D721Med (cell line): ENCODE measurements at places on chromosomes 3 and 15.

DNA sequence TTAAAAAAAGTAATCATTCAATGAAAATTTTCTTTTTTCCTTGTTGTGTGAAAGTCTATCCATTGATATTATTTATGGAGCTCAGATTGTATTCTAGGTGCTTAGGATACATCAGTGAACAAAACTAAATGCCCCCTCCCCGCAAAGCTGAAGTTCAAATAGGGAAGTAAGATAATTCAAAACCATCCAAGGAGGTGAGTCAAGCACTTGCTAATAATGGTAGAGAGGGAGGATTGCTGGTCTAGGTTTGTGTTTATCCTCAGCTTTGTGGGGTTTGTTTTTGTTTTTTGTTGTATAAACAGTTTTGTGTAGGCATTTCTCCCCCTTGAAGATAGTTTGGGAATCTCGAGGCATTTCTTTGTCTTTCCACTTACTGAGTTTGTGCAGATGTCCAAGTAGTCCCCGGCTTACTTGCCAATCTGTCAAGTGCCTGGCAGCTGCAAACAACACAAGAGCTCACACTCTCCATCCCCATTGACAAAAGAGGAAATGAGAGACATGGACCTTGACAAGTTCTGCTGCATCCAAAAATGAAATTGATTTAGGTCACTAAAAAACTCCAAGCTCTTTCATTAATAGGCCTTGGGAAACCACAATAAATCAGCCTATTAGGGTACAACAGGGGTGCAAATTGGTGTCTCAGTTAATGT is 575.8 kb upstream of the TBL1XR1 start:
- DNase-seq = no peak

DNA sequence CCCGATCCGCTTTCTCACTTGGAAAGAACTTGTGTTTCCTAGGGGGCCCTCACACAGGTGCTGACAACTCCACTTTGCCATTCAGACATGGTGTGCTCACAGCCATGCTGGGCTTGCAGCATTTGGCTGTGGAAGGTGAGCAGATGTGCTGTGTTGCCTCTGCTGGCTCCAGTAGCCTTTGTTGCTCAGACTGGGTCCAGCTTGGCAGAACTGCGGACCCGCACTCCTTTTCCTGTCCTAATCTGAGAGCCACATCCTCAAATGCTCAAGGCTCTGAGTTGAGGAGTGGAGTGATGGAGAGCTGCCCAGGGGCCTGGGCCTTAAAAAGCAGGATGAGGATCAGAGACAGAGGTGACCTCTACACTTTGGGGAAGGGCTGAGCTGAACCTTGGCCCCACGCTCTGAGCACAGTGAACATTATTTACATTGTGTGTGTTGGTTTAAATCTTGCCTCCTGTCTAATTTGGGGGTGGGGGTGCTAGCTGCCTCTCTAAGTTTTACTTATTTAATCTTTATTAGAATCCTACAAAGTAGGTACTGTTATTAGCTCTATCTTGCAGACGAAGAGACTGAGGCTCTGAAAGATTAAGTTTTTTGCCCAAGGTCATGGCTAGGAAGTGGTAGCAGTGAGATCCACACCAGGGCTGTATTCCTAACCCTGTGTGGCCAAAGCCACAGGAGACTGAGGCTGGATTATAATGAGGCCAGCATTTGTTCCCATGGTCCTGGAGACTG is 17.2 kb downstream of the ACOX2 start:
- no peak for DNase-seq

- DNase-seq = no peak
Measured at GRCh38 chr3:186185194-186185787, 76.4 kb upstream of the ETV5 start.

- no peak for DNase-seq
Measured at GRCh38 chr3:102471001-102471400, 36.2 kb downstream of the ZPLD1 start.

DNA sequence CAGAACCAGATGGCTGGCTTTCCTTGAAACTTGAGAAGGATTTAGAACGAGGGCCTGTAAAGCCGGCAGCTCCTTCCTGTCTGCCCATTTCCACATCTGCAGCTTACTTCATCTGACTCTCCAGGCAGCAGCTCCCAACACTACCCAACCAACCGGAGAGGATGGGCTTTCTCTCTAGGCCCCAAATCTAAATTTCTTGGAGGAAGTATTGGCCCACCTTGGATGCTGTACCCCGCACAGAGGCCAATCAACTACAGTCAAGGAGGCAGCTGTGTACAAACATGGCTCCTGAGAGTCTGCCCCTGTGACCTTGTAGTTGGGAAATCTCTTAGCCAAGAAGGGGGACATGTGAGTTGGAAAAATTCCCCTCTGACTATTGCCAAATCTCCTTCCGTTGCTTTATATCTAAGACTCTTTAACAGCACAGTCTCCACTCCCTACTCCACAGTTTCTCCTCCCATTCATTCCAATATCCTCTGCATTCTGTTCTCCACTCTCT is 8.0 kb upstream of the ACAP2 start:
- peak; percentile 35 for DNase-seq

DNA sequence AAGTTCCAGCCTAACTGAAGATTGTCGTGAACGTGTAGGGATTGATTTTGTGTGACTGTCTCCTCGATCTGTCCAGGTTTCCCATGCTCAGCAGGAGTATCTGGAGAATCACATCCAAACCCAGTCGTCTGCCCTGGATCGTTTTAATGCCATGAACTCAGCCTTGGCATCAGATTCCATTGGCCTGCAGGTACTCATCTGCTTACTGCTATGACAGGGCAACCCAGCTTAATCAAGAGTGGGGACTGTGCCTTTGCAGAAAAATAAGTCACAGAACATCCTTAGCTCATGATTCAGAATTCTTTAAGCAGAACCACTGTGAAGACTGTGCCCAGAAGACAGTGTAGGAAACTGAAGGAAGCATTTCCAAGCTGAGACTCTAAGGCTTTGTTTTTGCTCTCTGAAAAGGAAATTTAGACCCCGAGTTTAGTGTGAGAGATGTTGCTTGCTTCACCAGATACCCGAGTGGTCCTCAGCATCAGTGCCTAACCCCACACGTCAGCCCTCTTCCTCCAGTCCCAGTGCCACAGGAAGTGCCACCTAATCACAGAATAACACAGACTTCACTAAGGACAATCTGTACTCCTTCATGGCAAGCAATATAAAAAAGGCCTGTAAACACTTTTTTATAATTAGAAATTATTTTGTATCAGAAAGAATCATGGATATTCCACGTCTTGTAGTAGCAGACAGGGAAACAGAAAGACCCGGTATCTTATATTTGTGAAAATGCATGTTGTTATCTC is 34.2 kb downstream of the MYZAP start:
- no peak for DNase-seq

- no peak for DNase-seq
Measured at GRCh38 chr3:108125550-108126071, 34.8 kb upstream of the CD47 start.
